ENCODE measurements at places on chromosomes 12 and 14.

DNA sequence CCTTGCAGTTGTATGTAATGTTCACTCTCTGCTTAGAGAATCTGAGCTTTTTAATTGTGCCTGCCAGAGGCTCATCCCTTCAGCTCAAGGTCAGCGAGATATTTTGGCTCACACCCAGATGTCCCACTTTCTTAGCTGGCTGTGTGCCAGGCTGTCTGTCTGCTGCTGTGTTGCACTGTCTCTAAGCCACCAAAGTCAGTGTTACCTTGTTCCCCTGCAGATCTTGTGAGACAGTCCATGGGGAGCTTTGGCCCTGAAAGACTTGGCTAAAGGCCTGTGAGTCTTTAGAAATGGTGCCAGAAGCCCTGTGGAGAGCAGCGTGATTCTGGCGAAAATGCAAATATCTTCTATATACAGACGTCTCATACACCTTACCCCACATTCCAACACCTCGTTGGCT, 293.7 kb downstream of the TTC6 start:
- DNase-seq, result no peak

GRCh38 chr12:94553130-94553519, 93.5 kb upstream of the CEP83 start:
- no peak for DNase-seq

DNA sequence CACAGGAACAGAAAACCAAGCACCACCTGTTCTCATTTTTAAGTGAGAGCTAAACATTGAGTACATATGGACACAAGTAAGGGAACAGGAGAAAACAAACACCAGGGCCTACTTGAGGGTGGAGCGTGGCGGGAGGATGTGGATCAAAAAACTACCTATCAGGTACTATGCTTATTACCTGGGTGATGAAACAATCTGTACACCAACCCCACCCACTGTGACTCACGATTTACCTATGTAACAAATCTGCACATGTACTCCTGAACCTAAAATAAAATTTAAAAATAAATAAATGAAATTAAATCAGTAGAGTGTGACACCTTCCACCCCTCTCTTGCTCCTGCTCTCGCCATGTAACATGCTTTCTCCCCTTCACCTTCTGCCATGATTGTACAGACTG, 615.5 kb downstream of the RPL10L start:
- DNase-seq, result no peak

GRCh38 chr12:131330106-131330815, 376.6 kb downstream of the ADGRD1 start:
- DNase-seq, result no peak

- no peak for DNase-seq
These were observed 94.1 kb downstream of the GPHN start for GRCh38 chr14:66601932-66602578.

GRCh38 chr12:103505371-103506236, 9.8 kb upstream of the C12orf42 start:
- DNase-seq, result peak; percentile 26

DNA sequence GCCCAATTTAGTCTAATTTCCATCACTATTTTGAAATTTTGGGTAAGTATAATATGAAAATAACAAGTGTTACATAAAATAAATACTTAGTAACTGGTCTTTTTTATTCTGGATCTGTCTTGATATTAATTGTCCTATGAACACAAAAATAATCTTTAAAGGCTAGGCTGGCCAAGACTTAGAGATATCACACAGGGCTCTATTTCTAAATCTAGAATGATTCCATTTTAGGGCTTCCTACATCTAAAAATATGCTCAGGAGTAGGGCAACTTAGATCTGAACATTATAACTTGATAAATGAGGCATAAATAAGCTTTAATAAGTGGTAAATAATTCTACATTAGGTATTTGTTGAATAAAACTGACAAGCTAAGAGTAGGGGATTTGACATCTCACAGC, 23.1 kb upstream of the SNAPC1 start:
- no peak for DNase-seq

GRCh38 chr12:113905829-113906228, 60.3 kb downstream of the RBM19 start:
- no peak for DNase-seq

GRCh38 chr12:75954041-75954440, 77.5 kb downstream of the PHLDA1 start:
- no peak for DNase-seq

DNA sequence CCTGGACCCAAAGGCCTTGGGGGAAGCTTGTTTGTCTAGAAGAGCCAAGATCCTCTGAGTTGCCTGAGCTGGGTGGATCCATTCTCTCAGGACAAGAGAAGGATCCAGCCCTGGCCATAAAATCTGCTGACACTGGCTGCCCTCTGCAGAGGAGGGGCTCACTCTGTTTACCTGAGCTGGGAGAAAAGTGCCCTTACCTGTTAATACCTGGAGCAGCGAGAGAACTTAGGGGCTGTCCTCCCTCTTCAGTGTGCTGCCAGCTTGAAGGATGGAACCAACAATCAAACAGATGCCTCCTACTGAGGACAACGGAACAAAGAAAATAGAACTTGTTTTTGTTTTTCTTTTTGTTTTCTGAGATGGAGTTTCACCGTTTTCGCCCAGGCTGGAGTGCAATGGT, 7.3 kb upstream of the KRT7 start:
- DNase-seq, result no peak

GRCh38 chr12:109591041-109591440, 17.4 kb downstream of the MVK start:
- DNase-seq, result no peak

DNA sequence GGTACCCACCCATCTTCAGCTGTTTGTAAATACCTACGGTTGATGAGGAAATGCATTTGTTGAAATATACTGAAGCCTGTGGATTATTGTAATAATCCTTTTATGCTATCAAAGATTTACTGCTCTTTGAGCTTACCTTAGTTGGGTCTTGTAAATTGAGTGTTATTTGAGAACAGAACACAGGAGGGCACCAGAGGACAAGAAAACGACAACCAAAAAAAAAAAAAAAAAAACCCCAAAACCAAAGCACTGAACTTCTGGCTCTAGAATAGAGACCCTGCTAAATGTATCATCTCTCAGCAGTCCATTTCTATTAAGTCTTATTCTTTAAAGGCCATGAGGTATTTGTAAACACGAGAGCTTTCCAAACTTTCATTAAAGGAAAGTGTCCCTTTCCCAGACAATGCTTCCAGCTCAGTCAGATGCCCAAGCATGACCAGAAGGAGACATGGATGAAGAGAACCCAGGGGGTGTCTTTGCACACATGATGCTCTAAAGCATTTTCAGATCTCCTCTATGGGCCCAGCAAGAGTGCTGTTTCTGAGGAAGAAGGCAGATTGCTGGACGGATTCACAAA, 763.9 kb downstream of the NRXN3 start:
- no peak for DNase-seq

DNA sequence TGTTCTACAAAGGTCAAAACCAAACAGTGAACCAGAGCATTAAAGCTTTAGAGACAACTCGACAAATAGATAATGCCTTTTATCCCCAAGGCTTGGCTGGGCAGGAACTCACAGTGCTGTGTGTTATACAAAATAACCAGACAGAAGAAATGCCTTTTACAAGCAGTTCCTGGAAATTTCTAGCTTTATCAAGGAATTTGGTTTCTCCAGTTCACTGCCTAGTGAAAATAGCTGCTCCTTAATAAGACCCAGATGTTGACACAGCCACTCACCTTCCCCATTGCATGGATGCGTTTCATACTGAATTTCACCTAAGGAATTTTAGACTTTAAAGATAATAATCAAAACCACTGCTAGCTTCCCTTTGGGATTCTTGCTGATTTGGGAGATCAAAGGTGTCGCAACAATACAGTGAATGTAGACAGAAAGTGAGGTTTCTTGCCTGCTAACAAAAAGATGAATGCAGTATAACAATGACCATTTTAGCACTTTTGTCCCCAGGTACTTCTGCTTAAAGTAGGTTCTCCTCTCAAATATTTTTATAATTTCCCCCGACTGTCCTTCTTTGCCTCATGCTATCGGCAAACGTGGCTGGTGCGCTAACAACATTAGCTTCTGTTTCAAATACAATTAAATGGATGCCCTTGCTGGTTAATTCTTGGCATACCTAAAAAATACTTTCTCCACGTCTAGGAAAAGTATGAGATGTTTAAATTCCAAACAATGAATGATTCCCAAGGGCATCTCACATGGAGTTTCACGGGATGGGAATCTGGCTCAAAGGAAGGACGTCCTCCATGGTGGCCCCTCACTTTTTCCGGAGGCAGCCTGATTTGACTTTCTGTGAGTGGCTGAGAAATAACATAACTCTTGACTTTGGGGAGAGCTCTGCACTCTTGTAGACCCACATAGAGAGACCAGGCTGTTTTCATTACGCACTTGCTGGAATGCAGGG, 162.4 kb downstream of the C12orf75 start:
- DNase-seq, result no peak

DNA sequence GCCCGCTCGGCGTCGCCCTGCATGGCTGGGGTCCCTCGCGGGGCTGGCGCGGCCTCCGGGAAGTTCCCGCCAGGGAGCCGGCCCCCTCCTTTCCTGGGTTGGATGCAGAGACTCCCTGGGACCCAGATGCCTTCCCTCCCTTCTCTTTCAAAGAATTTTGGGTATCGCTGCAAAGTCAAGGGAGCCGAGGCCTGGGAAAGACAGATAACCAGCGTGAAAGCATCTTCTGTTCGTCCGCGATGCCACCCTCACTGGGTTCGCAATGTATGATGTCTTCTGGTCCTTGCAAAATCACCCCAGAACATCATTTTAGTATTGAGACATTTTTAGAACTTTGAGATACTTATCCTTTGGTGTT, 451 bp downstream of the IRAK3 start:
- DNase-seq, result no peak

- DNase-seq, result no peak
These were observed 62.2 kb downstream of the PTPN11 start for GRCh38 chr12:112480931-112481330.

- DNase-seq, result peak; percentile 62
These were observed 24.5 kb downstream of the GPRC5D start for GRCh38 chr12:12927211-12928079.

GRCh38 chr12:62697893-62698292, 231.3 kb downstream of the MON2 start:
- DNase-seq, result no peak

DNA sequence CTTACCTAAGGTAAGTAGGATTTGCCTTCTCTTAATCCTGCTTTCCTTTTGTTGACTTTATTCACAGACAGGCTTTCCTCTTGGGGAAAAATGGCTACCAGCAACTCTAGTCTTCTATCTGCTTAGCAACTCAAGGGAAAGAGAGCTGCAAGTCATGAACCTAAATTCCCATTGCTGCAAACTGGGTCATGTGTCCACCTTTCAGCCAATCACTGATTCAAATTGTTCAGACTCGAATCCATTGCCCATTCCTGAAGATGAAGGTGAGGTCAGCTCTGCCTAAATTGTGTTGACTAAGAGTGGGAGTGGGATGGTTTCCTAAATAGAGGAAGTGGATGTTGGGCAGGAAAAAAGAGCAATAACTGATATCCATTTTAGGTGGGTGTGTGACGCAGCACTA, 7.7 kb downstream of the FBXW8 start:
- DNase-seq, result no peak

DNA sequence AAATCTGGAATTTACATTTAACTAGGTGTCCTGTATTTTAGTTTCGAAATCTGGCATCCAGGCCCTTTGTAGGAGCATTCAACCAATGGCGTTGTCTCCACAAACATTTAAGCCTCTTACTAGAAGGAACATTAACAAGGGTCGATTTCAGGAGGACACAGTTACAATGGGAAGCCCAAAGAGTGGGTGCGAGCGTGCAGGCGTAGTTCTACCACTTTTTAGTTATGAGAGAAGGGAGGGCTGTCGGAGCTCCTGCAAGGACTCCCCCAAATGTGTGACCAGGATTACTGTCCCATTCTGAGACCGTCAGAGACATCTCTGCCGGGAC, 365 bp upstream of the ABHD4 start:
- no peak for DNase-seq

- no peak for DNase-seq
These were observed 17.1 kb downstream of the MRPL42 start for GRCh38 chr12:93484315-93484981.

DNA sequence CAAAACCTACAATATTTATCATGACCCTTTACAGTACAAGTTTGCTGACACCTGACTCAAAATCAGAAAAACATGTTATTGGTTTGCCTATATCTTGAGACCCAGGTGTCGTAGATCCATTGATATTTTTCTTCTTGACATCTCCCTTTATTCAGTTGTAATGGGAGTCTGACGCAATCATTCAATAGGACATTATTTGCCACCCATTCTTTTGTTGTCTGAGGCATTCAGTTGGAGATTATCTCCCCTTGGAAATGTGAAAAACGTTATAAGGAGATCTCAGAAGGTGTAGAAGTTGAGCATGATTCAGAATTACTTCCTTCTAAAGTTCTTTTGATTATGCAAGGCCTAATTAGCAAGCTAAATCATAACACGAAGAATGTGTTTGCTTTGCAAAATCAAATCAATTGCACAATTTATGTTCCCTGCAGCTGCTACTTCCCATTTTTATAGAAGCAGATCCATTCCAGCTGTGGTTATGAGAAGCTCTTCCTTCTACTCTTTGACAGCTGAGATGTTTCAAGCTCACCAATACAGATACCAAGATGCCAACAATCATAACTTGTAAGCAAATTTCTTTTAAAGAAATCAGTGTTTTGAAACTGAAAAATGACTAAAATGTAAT, 228.2 kb upstream of the SYT1 start:
- DNase-seq, result no peak

DNA sequence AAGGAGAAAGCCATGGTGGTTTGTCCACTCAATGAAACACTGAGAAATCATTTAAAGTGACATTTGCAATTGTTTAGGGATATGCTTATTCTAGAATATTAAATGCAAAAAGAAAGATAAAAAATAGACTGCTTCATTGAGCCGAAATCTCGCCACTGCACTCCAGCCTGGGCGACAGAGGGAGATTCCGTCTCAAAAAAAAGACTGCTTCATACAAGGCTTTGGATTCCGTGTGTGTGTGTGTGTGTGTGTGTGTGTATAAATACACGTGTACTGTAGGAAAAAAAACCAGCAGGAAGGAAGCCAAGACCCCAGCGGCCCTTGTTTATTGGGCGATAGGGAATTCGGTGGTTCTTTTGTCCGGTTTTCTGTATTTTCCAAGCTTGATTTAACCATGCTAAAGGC, 3.2 kb upstream of the ZNF839 start:
- DNase-seq, result no peak

- peak; percentile 8 for DNase-seq
These were observed 318.7 kb downstream of the LRFN5 start for GRCh38 chr14:41925409-41925808.

DNA sequence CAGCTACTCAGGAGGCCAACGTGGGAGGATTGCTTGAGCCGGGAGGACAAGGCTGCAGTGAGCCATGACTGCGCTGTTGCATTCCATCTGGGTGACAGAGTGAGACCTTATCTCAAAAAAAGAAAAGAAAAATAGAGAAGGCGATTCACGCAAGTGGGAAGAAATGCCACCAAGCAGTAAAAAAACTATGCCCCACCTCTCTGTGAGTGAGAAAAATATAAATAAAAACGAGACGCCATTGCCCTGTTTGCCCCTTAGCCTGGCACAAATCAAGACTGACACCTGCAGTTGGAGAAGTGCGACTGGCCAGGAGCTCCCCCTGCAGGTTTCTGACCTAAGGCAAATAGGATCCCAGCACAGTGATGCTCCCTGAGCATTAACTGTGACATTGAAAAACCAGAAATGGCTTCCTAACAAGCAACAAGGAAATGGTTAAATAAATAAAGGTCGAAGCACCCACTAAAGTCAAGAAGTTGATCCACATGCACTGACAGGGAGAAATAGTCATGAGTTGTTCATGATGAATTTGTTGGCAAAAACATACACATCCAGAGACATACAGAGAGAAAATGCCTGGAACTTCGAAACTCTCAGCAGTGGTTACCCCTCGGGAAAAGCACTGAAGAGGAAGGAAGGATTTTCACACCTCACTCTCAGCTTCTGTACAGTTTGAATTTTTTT, 21.1 kb downstream of the GSC start:
- DNase-seq, result no peak
